ENCODE measurements at places on chromosomes 2 and 18.

GRCh38 chr2:23619941-23620340, 235.0 kb downstream of the KLHL29 start:
- no peak for DNase-seq

DNA sequence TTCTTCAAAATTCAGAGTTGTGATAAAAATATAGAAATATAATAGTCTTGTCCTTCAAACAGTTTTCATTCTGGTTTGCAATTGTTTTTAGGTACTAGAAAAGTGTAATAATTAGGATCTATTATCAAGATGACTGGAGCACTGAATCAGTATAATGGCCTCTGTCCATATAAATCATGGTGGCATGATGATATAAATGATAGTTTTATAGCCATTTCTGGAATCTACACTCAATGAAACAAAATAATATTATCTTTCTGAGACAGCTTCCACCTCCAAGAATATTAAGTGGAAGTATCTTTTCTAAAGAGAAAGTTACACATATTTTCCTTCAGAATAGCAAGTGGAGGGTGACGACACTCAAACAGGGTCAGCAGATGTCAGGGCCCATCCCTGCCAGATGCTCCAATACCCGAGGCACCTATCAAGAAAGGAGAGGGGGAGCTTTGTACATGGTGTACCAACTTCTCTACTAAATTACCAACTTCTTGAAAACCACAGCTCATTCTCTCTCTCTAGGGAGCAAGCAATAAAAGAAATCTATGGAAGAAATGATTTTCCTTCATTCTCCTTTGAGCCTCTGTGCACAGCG, 882.7 kb upstream of the CHAC2 start:
- no peak for DNase-seq

DNA sequence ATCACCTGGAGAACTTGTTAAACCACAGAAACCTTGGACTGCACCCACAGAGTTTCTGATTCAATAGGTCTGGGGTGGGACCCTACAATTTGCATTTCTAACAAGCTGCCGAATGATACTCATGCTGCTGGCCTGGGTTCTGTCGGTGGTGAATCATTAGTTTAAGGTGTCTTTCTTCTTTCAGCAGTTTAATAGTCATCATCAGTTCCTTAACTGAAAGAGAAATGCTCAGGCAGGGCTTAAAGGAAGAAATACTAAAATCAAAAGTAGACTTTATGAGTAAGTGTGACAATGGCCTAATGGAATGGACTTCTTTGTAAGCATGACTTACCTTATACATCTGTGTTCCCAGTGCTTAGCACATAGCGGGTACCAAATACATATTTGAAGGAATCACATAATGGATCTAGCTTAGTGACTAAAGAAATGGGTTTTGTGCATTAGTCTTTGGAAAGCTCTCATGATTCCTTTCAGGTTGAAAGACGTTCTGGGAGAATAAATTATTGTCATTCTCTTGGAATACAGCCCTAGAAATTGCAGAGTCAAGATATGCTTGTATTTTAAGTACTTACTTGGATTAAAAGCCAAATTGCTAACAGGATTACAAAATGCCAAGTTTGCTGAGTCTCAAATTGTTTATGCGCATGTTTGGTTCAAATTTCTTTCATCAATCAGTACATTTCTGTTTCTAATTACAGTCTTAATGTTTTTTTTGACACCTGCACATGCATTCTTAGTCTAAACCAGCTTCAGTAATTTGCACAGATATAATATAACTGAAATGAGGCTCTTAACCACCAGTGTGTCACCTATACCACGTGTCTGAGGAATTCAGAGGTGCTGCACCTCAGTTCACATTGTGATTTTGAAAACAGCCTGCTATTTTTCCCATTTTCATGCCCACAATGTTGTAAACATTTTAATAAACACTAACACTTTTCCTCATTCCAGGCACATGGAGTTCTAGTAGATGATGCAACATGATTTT, 220.3 kb upstream of the NRP2 start:
- DNase-seq: no peak

GRCh38 chr18:79975985-79976680, 11.7 kb downstream of the HSBP1L1 start:
- DNase-seq: no peak

Measured in retina (tissue), 1 donor.